Activated CD8-positive, alpha-beta memory T cell treated with anti-CD3 and anti-CD28 coated beads for 4 hours (primary cell): ENCODE measurements at places on chromosomes 3 and 15.

- no peak for DNase-seq
Observed at GRCh38 chr3:127149621-127150310, 43.2 kb upstream of the PRR23E start.

DNA sequence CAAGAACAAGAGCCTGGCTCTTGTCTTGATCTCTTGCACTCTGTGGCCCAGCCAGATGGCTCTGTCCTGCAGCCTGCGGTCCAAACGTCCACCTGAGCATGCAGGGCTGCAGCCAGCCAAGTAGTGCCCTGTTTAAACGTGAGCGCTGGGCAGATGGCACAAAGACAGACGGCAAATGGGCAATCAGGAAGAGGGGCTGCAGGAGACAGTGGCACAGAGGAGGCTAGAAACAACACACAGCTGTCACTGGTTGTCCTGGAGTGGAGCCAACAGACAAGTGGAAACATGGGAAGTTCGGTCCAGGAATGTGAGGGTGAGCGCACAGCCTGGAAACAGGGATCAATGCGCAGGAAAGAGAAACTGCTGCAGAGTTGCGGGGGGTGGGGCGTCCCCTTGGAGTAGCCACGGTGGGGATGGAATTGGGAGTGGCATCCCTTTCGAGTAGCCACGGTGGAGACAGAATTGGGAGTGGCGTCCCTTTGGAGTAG lies 10.7 kb upstream of the ZXDC start:
- DNase-seq = no peak

DNA sequence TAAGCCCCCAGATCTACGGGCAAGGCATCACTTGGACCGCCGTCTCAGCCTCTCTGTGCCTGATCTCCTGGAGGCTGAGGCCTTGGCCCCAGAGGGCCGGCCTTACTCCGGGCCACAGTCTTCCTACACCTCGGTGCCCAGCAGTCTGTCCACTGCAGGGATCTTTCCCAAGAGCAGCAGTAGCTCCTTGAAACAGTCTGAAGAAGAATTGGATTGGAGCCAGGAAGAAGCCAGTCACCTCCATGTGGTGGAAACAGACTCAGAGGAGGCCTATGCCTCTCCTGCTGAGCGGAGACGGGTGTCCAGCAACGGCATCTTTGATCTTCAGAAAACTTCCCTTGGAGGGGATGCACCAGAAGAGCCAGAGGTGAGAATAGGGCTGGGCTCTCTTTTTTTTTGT lies 67.0 kb downstream of the MCTP2 start:
- DNase-seq = no peak

- DNase-seq = no peak
Observed at GRCh38 chr3:72800869-72801268, 47.4 kb downstream of the SHQ1 start.

DNA sequence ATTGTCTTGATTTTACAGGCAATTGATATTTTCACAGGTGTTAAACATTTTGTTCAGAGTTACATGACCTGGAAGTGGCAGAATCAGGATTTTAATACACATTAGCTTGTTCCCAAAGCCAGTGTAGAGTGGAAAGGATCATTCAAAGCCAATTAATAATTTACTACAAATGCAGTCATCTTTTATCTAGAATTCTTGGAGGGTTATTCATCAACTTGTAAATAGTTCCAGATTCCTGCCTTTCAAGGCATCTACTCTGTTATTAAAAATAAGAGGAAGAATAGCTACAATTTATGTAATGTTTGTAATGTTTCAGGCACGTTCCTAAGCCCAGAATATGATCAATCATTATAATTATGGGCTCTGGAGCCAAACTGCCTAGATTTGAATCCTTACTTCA lies 358.5 kb downstream of the ZNF385D start:
- DNase-seq = no peak

- no peak for DNase-seq
Observed at GRCh38 chr3:171901615-171902312, 58.6 kb downstream of the TMEM212 start.

DNA sequence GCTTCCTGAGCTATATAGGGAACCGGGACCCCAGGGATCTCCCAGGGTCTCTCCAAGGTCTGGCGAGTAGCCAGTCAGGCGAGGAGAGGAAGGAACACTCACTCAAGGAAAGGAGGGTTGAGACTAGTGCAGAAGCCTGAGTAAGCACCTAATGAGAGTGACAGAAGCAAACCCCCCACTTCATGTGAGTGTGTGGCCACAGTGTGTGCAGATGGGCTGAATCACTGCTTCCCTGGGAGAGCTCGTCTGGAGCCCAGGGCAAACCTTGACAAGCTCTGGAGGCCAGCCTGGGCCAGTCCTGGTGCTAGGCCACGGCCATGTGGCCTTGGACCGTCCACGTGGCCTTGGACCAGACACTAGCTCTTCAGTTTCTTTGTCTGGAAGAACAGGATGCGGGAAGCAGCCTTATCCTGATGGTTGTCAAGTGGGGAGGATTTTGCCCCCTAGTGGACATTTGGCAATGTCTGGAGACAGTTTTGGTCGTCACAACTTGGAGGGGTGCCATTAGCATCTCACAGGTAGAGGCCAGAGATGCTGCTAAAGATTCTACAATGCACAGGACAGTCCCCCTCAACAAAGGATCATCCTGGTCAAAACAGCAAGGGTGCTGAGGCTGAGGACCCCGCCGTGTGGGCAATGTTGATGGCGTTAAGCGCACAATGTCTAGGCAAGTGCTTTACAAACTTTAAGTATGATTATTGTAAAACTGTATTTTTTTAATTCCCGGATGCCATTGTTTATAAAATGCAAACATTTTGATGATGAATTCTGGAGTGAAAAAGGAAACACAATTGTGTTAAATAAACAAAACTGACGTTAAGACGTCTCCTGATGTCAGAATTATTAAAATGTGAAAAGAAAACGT lies 34.8 kb upstream of the CTSH start:
- DNase-seq = no peak

GRCh38 chr15:98807262-98807661 lies 158.9 kb downstream of the IGF1R start:
- DNase-seq = no peak

DNA sequence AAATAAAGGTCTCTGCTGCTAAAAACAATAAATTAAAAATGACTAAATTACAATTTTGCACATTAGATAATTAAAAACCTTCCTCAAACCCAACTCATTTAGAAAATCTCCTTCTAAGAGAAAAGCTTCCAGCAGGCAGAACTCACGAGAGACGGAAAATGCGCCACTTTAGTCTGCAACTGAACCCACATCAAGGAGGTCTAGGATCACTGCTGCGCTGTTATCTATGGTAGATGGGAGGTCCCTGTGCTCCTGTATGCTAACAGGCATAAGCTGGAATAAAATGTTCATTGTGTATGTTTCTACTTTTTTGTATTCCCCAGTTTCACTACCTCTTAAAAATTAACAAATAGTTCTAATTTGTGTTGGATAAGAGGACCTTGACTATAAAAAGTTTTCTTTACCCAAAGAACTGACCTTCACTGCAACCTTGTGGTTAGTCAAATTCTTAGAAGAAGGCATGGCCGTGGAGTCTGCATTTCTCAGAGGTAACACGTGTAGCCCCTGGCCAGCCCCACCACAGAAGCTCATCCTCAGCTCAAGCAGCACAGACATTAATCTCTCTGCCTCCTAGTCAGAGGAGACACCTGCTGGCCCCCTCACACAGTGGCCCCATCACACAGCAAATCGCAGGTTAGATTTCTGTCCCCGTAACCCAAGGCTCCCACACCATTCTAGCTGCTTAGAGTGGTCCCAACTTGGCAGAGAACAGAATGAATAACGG lies 22.3 kb downstream of the STIMATE start:
- DNase-seq = no peak

GRCh38 chr15:45179221-45179985 lies 8.4 kb downstream of the SHF start:
- DNase-seq = no peak

GRCh38 chr3:122943828-122944190 lies 83.8 kb downstream of the SEMA5B start:
- DNase-seq = no peak

GRCh38 chr3:140636406-140637138 lies 41.3 kb upstream of the TRIM42 start:
- DNase-seq = no peak

- no peak for DNase-seq
Observed at GRCh38 chr15:36603987-36604386, 24.6 kb downstream of the CDIN1 start.

DNA sequence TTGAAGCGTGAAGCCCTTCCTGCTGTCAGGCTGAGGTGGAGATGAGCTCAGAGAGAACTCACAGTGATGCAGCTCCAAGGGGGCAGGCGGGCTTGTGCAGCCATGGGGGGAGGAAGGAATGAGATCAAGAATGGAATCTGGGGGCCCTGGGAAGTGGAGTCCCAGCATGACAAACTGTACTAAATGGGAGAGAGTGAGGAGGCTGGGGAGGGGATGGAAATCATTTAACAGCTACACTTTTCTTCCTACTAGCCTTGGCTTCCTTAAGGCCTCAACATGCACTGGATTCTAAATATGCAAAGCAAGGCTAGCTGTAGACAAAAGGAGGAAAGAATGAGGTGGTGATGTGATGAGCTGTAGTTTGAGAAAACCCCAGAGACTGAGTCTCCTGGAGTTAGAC lies 133.9 kb downstream of the EEFSEC start:
- no peak for DNase-seq

DNA sequence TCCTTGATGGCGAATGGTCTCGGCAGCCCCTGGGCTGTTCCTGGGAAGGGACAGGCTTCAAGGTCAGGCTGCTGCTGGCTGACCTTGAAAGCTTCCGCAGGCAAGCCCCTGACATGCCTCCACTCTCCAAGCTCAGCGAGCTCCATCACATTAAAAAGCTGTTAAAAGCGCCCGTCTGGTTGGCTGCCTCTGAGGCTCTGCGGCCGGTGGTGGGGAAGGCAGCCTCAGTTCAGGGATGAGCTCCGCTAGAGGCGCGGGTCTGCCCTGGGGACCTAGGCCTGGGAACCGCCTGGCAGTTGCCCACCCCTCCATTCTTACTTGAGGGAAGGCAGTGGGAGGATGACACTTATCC lies 103.8 kb downstream of the LINGO1 start:
- no peak for DNase-seq

DNA sequence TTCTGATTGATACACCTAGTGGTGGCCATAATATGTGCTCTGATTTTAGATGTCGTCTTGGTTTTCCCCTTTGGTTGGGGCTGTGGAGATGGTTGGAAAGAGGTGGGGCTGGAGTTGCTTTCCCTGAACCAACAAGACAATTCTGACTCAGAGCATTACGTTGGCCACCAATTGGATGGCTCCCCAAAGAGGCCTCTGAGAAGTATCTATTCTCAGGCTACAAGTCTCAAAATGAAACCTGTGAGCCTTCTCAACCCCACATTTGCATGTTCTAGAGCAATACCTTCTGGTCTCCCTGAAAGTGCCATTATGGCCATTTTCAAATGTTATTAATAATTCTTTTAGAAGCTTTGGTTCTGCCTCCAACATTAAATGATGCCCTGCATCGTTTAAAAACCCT lies 188.4 kb upstream of the WNT5A start:
- no peak for DNase-seq

- no peak for DNase-seq
Observed at GRCh38 chr3:138479438-138479863, 45.0 kb downstream of the ESYT3 start.

DNA sequence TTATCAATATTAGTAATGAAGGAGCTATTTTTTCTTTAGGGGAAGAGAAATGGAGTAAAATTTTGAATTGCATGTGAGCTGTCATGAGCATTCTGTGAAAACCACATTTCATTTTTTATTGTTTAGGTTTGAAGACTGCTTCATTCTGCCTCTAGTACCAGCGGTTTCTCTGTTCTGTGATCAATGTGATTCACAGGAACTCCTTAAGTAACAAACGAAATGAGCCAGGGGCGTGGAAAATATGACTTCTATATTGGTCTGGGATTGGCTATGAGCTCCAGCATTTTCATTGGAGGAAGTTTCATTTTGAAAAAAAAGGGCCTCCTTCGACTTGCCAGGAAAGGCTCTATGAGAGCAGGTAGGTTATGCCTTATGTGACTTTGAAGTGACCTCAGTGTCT lies 13.0 kb downstream of the NIPA2 start:
- no peak for DNase-seq

DNA sequence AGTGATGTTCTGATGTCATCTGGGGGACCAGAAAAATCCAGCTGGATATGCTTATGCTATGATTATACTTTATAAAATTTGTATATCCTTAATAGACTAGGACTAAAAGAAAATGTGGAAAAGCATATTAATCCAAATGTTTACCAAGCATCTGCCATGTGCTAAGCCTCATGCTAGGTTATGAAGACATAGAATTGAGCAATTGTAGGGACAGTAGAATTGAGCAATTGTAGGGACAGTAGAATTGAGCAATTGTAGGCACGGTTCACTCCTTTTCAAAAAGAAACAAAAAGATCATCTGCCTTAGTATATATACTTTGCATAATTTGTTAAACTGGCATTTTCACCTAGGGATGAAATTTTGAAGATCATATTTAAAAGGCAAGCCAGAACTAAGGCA lies 18.3 kb downstream of the ABHD5 start:
- no peak for DNase-seq

GRCh38 chr3:79521221-79521848 lies 246.5 kb downstream of the ROBO1 start:
- DNase-seq = no peak

GRCh38 chr3:186414735-186415419 lies 52.8 kb upstream of the DGKG start:
- DNase-seq = no peak

- DNase-seq = peak; percentile 22
Observed at GRCh38 chr3:51671734-51672475, 853 bp downstream of the TEX264 start.

DNA sequence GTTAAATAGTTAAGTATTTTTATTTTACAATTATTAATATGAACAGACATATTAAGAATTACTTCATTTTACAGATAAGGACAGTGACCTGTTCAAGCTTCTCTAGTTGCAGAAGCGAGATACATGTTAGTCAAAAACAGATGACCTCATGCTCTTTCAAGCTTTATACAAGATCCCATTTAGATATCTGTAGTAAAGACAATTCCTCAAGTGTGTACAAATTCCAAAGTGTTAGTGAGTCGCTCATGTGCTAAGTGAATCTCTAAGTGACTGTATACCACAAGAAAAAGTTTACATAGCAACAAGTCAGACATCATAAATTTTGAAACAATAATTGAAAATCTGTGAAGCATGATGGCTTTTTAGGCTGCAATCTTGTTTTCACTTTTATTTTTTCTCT lies 293.8 kb downstream of the ROBO1 start:
- no peak for DNase-seq

DNA sequence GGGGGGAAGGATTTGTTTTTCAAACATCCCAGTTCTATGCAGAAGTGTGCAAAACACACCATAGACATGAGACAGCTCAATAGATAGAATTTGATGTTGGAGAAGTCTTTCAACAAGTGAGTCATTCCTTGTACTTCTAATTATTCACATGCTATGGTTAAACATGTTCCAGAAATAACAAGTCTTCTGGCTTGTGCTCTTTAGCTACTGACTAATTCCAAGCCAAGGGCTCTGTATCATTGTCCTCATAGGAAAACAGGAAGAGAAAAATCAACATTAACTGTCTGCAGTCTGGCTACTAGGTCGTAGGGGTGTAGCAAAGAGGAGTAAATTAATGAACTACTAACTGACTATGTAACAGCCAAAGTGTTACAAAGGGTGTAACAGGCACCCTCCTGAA lies 25.8 kb downstream of the LDHAL6B start:
- DNase-seq = no peak

GRCh38 chr3:172100482-172100881 lies 61.1 kb downstream of the FNDC3B start:
- no peak for DNase-seq
